Stimulated activated CD8-positive, alpha-beta memory T cell treated with anti-CD3 and anti-CD28 coated beads, Interleukin-2, amount 100 ng/mL, for 1 hour (primary cell): ENCODE measurements at places on chromosomes 2 and 18.

DNA sequence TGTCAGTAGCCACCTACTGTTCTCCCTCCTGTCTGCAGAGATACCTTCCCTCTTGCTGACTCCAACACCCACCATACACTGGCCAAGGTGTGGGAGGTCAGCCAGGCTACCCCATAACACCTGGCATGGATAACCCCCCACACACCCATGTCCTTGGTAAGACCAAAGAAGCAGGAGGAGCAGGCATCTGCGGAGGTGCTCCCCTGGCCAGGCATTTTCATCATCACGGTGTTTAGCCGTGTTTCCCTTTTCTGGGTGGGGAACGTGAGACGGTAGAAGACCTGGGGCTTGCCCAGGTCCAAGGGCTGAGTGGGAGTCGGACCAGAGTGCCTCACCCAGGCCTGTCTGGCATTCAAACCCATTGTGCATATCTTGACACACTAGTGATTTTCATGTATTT, 150.3 kb downstream of the SMAD7 start:
- no peak for DNase-seq

GRCh38 chr2:98504381-98505109, 59.9 kb downstream of the INPP4A start:
- no peak for DNase-seq

- DNase-seq: no peak
Measured at GRCh38 chr2:54360055-54360792, 95.9 kb upstream of the SPTBN1 start.

GRCh38 chr2:28390746-28391563, 1.7 kb upstream of the FOSL2 start:
- no peak for DNase-seq

DNA sequence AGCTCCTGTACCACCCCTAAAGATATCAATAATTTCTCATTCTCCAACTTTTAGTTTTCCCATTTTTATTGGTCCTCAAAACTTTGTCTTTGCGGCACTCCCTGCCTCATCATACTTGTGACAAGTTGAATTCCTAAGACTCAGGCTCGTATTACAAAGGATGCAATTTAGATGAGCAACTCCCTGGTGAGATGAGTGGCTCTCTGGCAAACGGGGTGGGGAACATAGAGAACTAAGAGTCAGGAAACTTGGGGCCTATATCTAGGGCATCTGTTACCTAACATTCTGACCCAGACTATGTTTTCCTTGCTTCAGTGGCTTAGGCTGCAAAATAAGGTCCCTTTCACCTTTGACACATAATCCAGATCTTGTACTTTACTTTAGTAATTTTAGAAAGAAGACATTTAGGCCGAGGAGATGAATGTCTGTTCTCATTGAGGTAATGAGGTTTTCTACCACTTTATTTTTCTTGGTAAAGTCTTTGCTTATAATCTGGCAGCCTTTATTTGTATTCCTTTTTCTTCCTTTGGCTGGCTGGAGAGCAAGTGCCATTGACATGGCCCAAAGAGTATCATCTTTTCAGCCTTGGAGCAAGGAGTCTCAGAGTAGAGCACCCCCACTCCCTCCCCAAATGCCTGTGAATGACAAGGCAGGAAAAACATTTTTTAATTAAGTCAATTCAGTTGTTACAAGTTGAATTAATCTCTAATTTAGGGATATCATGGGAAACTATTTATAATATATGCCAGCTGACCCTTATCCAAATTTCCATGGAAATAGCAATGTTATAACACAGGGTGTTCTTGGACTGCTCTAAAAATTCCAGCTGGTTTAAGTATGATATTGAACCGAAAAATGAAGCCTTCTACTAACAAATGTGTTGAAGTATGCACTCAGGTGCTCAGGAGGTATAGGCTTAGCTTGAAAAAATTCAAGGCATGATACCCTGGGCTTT, 15.2 kb downstream of the TSPYL6 start:
- DNase-seq: no peak

DNA sequence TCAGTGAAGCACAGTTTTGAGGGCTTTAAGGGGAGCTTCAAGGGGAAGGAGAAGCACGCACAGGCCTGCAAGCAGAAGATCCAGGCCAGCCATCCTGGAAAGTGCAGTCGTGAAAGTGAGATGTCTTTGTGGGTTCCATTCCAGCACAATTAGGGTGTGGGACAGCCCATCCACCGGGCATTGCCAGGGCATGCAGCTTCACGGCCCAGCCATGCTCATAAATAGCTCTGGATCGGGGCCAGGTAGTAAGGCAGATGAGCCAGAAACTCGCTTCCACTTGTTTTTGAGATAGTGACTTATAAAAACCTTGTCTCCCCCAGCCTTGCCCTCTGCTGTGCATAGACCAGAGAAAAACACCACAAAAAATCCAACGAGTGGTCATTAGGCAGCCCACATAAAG, 21.0 kb downstream of the KDSR start:
- no peak for DNase-seq

DNA sequence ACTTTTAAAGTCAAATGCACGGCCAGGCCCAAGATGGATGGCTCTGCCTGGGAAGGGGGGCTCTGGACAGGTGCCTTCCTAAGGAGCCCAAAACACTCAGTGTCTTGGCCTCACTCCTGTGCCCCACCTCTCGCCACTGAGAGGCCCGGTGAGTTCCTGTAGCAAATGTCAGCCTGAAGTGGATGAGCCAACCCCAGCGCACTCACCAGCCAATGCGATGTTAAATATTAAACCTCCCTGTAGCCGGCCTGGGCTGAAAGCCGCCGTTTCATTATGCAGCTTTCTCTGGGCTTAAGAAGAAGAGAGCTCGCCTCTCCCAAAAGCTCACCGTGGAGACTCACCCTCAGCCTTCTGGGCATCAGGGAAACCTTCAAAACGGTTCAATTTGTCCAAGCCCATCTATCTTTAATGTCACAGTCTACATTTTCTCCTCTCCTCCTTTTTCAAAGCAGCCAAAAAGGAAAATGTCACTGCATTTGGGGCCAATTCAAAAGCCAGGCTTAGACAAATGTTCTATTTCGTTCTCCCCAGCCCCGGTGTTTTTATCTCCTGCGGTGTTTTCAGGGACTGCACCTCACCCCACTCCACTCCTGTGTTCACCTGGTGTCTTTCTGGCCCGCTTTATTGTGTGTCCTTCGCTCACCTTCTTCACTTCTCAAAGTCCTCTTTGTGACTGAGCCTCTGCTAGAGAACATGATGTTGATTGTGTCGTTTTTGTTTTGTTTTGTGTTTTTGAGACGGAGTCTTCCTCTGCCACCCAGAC, 124.0 kb downstream of the NRP2 start:
- DNase-seq: no peak

DNA sequence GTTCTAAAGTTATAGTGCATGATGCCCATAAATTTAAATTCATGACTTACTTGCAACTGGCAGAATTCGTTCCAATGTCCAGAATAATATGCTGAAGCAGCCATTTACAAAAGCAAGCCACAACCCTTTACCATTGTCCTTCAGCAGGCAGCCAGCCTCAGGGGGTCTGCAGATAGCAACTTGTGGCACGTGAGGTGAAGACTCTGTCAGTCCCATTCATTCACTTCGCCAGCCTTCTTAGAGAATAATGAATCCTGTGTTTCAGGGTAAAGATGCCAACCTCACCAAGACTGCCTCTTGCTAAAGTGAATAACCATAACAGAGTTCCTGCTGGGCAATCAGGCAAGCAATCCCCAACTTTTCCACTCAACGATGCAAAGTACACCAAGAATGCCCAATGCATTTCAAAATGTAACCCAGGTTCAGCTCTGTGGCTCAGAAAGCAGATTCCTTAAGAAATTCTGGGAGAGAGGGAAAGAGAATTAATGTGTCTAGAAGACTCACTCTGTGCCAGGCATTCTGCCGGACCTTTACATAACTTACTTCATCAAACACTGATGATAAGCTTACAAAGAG, 315.4 kb downstream of the NCKAP5 start:
- DNase-seq: no peak

GRCh38 chr2:106932644-106933043, 46.7 kb upstream of the ST6GAL2 start:
- no peak for DNase-seq

- no peak for DNase-seq
Measured at GRCh38 chr2:45008296-45009129, 739 bp downstream of the SIX2 start.

- DNase-seq: no peak
Measured at GRCh38 chr18:53458268-53458667, 766.2 kb downstream of the MBD2 start.

DNA sequence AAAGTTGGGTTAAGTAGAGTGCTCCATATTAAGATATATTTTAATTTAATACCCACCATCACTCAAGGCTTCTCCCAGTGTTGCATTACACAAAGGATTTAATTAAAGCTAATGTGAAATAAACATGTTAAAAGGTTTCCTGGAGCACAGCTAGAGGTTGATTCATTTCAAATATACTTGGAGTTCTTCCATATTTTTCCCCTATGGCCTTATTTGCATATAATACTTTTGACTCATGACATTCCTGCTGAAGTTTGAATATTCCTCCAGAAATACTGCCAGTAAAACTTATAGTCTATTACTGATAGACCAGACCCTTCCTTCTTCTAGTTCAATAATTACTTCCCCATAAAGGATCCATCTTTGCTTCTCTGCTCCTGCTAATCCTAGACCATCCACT, 227.5 kb downstream of the GULP1 start:
- DNase-seq: no peak

DNA sequence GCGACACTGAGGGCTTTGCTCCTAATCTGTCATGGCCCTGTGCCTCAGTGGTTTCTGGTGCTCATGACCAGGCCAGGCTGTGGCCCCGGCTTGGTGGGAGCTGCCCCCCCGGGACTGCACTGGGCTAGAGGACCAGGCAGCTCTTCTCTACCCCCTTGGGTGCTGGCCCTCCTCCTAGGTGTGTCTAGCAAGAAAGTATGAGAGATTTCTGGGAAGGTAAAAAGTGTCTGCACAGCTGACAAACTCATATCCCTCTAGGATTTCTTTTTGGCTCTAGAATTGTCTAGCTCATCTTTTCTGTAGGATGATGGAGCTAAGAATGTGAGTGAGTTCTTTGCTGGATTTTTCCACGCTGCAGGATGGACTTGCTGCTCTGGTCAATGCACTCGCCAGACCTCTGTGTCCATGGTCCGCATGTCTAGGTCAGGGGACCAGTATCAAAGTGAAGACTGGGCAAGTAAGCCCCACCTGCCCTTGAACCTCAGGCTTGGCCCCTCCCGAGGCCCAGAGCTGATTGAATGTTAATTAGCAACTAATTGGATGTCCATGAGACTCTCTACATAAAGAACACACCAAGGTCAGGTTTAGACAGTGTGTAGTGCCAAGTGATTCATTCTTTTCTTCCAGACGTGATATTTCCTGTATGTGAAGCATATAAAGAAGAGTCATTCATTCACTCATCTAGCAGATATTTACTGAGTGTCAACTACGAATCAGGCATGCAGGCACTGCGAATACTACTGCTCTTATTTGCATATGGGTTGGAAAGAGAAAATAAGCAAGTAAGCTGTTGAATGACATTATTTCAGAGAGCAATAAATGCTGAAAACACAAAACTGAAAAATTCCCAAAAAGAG, 15.6 kb upstream of the PSD4 start:
- DNase-seq: no peak

GRCh38 chr2:100666996-100667395, 104.2 kb downstream of the PDCL3 start:
- no peak for DNase-seq

DNA sequence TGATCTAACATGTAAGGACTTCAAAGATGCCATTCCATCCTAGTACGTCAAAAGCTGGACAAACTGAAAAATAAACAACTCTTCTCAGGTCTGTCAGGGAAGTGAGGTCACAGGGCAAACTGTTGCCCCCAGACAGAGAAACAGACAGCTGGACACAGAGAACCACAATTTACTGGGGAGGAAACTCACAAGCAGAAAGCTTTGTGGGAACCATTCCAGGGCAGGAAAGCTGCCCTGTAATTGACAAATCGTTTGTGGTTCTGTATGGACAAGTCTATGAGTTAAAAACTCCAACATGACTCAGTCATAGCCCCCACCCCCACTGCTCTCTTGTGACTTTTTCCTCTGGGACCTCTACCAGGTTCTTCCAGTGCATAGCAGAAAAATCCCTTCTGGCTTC, 28.4 kb downstream of the MCEE start:
- no peak for DNase-seq

DNA sequence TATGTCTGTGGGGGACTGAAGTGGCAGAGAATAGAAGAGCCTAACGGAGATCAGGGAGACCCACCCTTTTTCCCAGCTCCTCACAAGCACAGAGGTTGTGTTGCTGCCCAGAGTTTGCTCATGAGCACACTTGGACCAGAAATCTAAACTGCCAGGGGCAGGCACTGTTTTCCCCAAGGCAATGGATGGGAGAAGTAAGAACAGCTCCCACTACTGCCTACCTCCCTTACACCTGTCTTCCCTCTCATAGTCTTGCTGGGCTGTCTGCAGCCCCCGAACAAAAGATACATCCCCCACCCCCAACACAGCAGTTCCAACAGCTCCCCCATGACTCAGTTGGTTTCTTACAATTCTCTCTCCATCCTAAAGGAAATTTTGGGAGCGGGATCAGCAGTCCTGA, 48.1 kb upstream of the CD226 start:
- no peak for DNase-seq

DNA sequence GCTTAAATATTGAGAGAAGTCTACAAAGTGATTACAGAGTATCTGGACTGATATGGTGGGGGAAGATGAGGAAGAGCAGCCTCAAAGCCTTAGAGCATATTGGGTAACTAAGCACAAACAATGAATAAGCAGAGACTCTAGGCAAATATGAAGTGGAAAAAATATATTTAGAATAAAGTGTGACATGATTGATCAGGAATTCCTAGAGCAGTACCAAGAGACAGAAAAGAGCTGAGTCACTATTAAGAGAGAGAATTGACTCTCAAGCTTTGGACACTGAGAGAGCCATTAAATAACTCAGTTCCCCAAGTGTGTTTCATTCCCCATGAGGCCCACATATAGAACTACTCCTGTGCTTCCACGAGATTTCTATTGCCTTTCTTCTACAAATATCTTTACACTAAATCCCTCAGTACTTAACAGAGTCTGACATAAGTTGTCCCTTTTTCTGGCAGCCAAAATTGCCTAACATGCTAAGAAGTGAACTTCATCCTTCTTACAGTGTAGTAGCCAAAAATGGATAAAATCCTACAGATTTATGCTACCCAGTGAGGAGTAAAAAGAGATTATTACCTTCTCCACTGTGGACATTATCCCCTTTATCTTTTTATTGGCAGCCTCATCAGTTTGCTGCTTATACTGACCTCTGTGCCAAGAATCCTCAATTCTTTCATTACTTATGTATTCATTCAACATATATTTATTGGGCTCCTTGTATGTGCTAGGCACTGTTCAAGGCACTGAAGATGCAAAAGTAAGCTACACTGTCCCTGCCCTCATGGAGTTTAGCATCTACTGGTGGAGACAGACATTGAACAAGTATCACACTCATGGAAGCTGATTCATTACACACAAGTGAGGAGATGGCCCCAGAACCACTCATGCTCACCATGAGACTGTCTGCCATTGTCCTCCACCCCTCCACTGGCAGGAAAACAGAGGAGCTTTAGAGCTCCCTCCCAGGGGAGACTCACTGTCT, 45.4 kb downstream of the SLC40A1 start:
- DNase-seq: no peak

- no peak for DNase-seq
Measured at GRCh38 chr2:187862715-187863114, 308.5 kb upstream of the TFPI start.

GRCh38 chr2:218223046-218223445, 6.1 kb downstream of the ARPC2 start:
- no peak for DNase-seq
